ENCODE measurements at places on chromosomes 6 and 20.

GRCh38 chr6:161303628-161304340 lies 29.9 kb upstream of the AGPAT4 start:
- DNase-seq = no peak

DNA sequence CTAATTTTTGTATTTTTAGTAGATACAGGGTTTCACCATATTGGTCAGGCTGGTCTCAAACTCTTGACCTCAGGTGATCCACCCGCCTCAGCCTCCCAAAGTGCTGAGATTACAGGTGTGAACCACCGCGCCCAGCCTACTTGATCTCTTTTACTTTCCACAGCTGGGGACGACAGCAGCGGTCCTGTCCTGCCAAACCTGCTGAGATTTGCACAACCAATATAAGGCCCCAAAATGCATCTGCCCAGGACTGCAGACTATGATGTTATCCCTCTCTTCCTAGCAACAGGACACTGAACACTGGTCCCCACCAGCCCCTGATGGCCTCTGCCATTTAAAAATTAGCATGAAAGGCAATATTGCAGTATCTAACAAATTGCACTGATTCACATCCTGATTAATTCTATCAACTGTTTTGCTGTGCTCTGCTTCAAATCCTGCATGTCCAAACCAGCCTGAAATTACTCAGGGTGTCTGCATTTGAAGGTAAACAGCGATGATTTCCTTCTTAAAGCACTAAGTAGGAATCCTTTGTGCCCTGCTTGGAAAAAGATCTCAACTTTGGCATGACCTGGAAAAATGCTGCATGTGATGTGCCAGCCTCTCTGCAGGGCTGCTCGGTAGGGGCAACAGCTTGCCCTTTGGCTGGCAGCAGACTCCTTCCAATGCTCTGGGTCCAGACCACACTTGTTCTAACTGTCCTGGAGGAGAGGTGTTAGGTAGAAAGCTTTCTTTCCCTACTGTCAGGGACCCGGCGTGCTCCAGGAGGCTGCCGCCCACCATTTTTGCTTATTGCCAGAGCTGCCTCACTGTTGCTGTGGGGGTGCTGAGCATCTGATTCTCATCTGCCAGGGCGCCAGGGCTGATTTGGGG lies 27.4 kb upstream of the PXDC1 start:
- no peak for DNase-seq

- no peak for DNase-seq
These were observed 11.5 kb downstream of the SERPINB1 start for GRCh38 chr6:2830183-2830582.

DNA sequence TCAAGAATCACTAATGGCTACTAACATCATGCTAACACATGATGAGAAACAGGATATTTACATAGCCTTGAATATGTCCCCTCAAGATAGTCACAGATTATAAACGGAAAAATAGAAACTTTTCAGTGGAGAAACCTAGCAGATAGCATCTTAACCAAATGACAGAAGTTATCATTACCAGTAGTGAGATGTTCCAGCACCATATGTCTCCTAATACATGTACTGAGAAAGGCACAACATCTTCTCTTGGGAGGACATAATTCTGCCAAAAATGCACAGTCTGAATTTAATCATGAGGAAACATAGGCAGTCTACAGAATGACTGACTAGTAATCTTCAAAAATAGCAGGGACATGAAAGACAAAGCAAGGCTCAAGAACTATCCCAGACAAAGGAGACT lies 19.9 kb upstream of the PRIM2 start:
- DNase-seq = no peak

GRCh38 chr6:89708316-89708715 lies 69.8 kb upstream of the LYRM2 start:
- no peak for DNase-seq

DNA sequence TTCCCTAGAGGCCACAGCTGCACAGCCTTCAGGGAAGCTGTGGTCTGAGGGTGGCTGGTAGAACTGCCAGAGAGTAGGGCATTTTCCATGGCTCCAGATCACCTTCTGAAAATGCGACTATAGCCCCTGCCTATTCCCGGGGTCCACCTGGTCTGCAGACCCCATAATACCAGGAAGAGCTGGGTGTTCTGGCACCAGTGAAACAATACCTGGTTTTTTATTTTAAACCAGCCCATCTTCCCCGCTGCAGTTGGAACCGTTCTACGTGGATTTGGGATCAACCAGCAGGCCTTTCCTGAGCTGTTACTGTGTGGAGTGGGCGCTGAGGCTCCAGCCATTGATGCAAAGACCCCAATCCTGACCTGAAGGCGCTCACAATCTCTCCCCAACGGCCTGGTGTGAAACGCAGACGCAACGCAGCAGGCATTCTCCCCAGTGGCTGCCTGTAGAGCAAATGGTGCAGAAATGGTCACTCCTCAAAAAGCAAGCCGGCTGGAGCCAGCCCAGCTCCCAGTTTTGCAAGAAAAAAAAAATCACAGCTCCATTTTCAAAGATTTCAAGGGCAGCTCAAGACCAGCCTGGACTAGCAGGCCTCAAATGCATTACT lies 11.3 kb downstream of the NPEPL1 start:
- no peak for DNase-seq

GRCh38 chr6:138817799-138818198 lies 21.9 kb downstream of the ECT2L start:
- no peak for DNase-seq

- no peak for DNase-seq
These were observed 82.6 kb upstream of the CCN6 start for GRCh38 chr6:111971181-111971841.

- no peak for DNase-seq
These were observed 136.0 kb upstream of the SGK1 start for GRCh38 chr6:134453792-134454510.

- no peak for DNase-seq
These were observed 51.7 kb upstream of the ATXN1 start for GRCh38 chr6:16812993-16813392.

GRCh38 chr20:43766385-43766784 lies 39.6 kb upstream of the GTSF1L start:
- DNase-seq = no peak

DNA sequence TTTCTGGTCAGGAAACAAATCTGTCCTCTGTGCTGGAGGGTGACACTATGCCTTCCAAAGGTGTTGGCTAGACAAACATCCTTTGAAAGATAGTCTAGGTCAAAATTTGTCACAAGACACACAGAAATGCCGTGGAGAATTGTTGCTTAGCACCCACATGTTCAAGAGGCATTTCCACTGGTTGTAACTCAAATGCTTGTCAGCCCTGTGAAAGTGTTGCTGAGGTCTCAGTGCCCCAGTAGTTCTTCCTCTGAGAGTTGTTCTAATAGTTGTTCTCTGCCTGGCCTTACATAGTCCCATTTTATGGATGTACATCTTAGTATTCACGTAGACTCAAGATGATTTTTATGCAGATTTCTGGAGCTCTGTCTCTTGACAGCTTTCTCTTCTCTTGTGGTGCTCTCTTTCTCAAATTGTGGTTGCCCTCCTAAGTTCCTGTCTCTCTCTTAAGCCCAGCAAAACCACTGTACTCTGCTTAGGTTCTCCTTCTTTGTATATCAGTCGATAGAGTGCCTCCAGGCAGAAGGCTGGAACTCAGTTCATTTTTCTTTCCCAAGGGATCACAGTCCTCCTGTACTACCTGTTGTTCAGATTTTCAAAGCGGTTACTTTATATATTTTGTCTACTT lies 39.5 kb upstream of the REV3L start:
- DNase-seq = no peak

DNA sequence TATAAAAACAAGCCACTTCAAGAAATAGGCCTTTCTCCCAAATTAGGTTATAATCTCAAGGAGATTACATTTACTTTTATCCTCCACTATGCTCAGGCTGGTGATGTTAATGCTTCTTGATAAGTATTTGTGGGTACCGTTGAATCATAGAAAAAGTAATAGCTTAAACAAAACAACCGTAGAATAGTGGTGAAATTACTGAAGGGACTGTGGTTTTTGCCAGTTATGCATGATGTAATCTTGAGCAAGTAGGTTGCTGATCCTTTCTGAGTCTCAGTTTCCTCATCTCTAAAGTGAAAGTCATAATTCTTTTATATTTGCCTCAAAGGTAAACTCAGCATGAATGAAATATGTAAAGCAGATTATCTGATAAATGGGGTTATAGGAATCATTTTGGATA lies 187.3 kb upstream of the JAG1 start:
- DNase-seq = no peak

DNA sequence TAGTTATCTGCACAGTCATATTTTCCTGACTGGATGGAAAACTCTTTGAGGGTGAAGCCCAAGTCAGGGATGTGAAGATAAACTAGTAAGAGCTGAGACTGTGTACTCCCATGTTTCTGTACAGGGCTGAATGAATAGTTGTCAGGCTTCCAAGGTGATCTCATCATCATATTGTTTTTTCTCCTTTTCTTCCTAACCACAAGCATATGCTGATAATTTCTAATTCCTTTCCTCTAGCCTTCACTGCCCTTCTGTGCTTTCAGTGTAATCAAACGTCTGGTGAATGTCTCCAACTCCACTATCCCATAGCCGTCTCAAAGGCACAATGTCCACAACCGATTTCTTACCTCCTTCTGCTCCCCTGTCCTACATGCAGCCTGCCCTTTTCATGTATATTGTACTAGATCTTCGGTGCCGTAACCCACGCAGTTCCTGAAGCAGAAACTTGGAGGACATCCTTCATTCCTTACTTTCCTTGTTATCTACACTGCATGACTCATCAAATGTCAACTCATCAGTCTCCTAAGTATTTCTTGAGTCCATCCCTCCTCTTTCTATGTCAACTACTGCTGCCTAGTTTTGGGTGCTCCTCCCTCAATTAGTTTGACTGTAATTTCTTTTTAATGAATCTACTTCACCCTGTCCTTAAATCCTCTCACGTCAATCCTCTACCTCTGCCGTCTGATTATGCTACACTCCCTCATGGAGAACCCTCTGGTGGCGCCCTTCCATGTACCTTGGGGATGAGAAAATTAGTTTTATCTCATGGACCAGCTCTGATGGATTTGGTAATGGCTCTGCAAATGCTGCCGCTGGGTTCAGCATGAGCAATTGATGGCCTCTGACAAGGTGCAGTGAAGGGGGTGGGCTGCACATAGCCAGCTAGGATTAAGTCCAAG lies 21.9 kb downstream of the NCOA7 start:
- no peak for DNase-seq

GRCh38 chr6:154598399-154598798 lies 87.9 kb upstream of the CNKSR3 start:
- no peak for DNase-seq

DNA sequence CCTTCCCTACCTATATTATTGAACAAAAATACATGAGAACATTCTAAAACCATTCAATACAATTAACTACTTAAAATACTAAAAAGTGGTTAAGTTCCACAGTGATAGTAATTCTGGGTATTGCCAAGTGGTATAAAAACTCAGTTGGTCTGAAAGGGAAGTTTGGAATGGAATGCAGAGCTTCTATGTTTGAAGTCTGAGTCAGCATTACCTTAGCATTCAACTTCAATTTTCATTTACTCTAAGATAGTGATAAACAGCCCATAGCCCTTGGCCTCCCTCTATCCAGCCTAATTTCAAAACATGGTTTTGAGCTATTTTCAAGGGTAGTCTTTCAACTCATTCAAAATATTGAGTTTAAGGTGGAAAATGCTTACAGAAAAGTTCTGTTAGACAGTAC lies 140.4 kb upstream of the ASCC3 start:
- no peak for DNase-seq

- no peak for DNase-seq
These were observed 18.7 kb downstream of the SGK1 start for GRCh38 chr6:134299236-134299635.

- DNase-seq = peak; percentile 50
These were observed 19.6 kb upstream of the SERPINB1 start for GRCh38 chr6:2861060-2861821.

DNA sequence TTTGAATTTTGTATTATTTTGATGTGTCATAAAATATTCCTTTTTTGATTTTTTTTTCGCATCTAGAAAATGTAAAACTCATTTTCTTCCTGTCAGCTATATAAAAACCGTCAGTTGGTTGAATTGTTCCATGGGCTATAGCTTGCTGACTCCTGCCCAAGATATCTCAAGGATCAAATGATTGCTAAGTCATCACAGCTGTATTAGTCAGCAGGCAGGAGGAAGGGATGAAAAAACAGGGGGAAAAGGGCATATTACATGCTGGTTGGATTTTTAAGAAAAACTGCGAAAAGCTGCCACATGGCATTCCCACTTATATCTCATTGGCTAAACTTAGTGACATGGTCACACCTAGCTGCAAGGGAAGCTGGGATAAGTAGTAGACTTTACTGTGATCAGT lies 569.9 kb downstream of the BCKDHB start:
- DNase-seq = no peak

DNA sequence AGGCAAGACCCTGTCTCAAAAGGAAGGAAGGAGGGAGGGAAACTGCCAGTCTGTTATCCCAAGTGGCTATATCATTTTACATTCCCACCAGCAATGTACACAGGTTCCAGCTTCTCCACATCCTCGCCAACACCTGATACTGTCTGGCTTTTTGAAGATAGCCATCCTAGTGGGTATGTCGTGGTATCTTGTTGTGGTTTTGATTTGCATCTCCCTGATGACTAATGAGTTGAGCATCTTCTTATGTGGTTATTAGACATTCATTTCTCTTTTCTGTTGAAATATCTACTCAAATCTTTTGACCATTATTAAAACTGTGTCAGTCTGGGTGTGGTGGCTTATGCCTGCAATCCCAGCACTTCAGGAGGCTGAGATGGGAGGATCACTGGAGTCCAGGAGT lies 47.9 kb upstream of the ARID1B start:
- no peak for DNase-seq

DNA sequence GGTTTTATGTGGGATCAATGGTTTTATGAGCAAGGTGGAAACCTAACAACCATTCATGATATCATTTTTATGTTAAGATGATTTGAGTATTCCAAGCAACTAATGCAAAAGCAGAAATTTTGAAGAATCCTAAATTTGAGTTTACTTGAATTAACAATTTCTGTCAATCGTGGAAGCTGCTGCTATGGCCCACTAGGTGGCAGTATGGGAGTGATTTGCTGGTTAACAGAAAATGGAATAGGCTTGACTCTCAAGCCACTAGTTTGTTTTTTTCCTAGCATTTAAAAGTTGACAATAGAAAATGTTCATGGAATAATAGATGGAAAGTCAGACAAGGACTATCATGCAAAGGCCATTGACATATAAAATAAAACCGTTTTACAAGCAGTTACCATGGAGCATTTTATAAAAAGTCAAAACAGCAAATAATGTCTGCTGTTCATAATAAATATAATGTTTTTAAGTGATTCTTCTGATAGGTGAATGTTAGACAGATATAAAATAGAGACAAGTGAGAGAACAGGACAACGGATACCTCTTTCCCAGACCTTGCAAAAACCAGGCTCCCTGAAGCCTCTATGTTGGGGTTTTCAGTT lies 43.0 kb upstream of the TMEM200A start:
- peak; percentile 42 for DNase-seq

GRCh38 chr6:36029464-36029863 lies 1.9 kb downstream of the MAPK14 start:
- no peak for DNase-seq

- no peak for DNase-seq
These were observed 19.2 kb downstream of the SPTLC3 start for GRCh38 chr20:13028001-13028400.

- no peak for DNase-seq
These were observed 43.6 kb downstream of the DLL1 start for GRCh38 chr6:170247178-170247701.

GRCh38 chr6:5995949-5996713 lies 10.6 kb downstream of the NRN1 start:
- DNase-seq = peak; percentile 38

Data from activated T-cell treated with anti-CD3 and anti-CD28 coated beads, Interleukin-2, amount 50 U/mL, for 24 hours (primary cell).